Vagina (tissue), 2 donors: ENCODE measurements at places on chromosomes 13 and 19. TPM values are rescaled to one million over a fixed set of nuclear protein-coding genes. Genes with fewer than 3 reads are reported as not detected.

Gene SMAD9
- 13.5 TPM for total RNA-seq

- no peak for DNase-seq
Observed at GRCh38 chr13:87128036-87128435, 543.1 kb upstream of the SLITRK5 start.

DNA sequence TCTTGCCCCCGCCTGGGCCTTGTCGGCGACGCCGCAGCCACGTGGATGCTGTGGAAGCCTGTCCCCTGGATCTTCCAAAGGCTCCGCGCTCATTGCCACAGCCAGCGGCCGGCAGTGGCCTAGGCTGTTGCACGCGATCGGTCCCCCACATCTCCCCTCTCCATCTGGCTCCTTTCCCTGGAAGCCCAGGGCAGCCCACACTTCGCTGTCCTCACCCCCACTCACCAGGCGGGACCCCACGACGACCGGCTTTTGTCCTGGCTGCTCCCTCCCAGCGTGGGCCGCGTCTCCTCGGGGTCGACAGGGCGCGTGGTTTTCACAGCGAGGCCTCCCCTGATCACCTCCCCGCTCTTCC is 605 bp upstream of the TEX30 start:
- no peak for DNase-seq

Gene ZNF507
- 27.5 TPM for total RNA-seq

Gene DMKN
- total RNA-seq = 237 TPM

GRCh38 chr19:52941941-52942385 is 18.7 kb upstream of the ZNF888 start:
- DNase-seq = no peak

Gene ZNF837
- 1.2 TPM for total RNA-seq

GRCh38 chr19:3359015-3359918 is 7.1 kb upstream of the NFIC start:
- no peak for DNase-seq

DNA sequence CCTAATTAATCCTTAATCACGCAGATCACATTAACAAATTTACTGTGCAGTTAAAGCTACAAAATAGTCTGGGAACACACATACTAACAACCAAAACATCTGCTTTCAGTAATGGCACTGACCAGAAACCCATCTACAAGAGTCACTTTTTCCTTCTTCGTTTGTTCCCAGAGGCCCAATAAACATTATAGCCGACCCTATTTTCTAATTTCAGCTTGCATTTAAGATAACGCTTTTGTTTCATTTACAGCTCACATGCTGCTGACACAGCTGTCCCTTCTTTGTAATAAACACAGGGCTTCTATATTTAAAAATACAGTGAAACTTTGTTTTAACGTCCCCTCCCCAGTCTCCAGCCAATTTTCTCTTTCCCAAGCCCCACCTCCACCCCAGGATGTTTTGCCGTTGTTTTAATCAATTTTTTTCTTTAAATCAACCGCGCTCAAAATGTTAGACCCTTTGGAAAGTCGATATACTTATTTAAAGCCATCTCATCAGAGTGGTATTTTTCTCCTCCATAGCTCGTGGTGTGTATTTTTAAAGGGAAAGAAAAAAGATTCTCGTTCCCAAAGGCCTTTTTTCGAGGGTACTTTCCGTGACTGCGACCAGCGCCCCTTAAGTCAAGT is 1.7 kb upstream of the WBP4 start:
- DNase-seq = no peak

Gene PALM
- 40.0 TPM for total RNA-seq

Gene KLF5
- 76.1 TPM for total RNA-seq

Gene SLITRK5
- 0.74 TPM for total RNA-seq

DNA sequence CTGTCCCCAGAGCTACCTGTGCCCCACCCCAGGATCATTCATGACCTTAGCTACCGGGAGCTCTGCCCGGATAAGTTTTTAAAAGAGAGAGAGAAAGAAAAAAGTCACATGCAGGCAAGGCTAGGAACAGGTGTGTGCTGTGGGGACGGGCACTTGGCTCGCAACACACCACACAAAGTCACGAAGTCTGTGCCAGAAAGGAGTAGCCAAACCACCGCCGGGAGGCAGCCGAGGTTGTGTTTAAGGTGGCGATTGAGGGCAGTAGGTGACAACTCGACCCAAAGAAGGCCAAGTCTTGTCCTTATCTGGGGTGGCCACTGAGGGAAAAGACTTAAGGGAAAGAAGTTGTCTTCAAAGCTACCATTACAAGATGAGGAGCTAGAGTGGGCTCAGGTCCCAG is 4.6 kb upstream of the TSHZ3 start:
- no peak for DNase-seq

Gene FLT3LG
- total RNA-seq = 10.1 TPM

DNA sequence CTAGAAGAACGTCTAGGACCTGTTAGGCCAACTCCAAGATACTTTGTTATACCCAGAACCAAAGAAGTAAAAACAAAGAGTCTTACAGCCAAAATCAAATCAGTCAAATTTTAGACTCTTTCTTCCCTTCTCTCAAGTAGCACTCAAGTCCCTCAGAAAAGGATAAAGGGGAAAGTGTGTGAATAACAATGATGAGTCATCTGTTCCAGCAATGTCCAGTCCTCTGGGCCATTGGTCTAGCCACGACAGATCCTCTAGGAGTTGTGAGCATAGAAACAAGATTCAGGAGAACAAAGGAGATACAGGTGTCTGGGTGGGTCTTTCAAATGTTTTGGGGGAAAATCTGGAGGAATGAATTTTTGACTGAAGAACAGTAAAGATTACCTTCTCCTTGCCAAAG is 36.3 kb downstream of the STOML3 start:
- DNase-seq = no peak
